H9 (cell line): ENCODE measurements at places on chromosomes 7 and 10.

- no peak for DNase-seq
Measured at GRCh38 chr7:5445981-5446594, 22.5 kb upstream of the TNRC18 start.

DNA sequence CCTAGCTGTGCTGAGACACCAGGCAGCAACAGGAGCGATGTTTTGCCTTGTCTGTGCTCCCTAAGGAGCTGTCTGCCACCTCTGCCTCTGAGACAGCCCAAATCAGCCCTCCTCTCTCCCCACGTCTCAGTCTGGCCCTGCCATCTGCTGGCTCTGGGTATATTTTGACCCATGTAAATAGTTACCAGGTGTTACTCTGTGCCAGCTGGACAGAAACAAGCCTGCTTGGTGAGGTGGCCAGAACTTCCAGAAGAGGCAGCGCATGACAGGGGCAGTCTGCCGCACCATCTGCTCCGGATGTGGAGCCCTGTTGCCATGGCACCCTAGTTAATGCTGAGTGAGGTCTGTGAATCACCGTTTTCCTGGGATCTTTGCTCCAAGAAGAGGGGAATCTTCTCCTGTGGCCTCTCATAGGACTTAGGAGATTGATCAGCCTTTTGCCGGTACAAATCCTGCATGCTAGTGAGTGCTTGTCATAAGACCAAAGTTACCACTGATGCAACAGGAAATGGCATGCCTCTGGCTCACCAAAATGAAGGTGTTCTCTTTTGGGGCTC, 31.8 kb downstream of the GSTO2 start:
- no peak for DNase-seq

DNA sequence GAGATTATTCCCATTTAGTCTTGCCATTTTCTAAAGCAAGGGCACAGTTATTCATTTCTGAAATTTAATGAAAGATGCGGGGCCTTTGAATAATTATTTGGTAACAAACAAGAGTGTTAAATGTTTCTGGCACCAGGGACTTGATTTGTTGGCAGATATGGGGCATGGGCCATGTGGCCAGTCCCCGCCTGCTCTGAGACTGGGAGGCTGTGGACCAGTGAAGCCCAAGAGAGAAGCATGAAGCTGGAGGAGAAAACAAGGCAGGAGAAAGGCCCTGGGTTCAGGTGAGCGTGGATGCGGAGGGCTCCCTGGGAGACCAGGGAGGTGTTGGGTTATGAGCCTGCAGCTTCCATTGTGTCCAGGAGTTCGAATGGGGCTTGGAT, 378.5 kb downstream of the TCERG1L start:
- DNase-seq, result peak; percentile 12

- DNase-seq, result peak; percentile 81
Measured at GRCh38 chr10:93893646-93894515, at the start of gene SLC35G1. Gene SLC35G1 (plus strand): TSS chr10:93893978. CDS start chr10:93894034, 56 bp downstream.

- no peak for DNase-seq
Measured at GRCh38 chr7:101669307-101669706, 40.2 kb upstream of the MYL10 start.

- no peak for DNase-seq
Measured at GRCh38 chr7:150406567-150407421, 27.7 kb downstream of the ZNF775 start.

GRCh38 chr10:79376751-79377556, 29.7 kb downstream of the PPIF start:
- no peak for DNase-seq

DNA sequence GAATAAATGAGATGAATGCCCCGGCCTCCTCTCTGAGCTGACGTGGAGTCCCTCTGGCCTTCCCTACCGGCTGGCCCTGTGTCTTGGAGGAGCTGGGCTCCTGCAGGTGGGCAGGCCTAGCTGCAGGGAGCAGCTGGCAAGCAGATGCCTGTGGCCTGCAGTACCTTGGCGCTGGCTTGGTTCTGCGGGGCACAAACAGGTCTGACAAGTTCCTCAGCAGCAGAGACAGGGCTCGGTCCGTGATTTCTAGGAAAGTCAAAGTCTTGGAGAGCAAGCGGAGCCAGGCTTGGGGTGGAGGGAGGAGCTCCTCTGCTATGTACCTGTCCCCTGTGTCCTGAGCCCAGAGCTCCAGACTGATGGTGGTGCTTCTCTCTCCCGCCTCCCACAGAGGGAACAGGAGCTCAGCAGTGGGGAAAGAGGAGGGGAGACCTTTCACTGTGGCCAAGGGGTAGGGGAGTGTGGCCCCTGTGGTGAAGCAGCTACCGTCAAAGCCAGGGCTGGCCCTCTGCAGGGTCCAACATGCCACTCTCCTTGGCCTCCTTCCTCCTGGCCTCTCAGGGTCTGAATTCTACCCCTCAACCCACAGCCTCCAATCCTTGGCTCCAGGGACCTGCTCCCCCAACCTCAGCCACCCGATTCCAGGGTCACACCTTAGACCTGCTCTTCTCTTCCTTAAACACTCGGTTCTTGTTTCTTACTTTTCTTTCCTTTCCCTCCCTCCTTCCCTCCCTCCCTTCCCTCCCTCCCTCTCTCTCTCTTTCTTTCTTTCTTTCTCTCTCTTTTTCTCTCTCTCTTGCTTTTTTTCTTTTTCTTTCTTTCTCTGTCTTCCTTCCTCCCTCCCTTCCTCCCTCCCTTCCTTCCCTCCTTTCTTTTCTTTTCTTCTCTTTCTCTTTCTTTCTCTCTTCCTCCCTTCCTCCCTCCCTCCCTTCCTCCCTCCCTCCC, 20.1 kb downstream of the MYL10 start:
- peak; percentile 71 for DNase-seq

GRCh38 chr10:74922921-74923320, 96.5 kb downstream of the KAT6B start:
- no peak for DNase-seq

- DNase-seq, result no peak
Measured at GRCh38 chr7:14738086-14738485, 164.5 kb downstream of the DGKB start.

- no peak for DNase-seq
Measured at GRCh38 chr10:7503190-7503589, 92.4 kb upstream of the SFMBT2 start.

DNA sequence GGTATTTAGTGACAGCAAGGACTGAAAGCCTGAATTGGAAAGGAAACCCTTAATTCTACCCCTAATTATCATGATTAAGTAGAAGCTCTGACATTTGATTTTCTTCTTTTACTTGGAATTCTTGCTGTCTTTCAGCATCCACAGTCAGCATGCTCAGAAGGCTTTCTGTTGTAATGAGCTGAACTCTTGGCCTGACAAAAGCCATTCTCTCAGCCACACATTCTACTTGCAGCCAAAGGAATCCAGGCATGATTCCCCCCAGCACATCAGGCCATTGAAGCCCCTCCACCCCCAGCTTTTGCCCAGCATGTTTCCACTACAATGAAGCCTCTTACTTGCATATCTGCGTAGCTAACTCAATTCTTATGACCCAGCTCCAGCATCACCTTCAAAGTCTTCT, 94.3 kb upstream of the FRMD4A start:
- DNase-seq, result no peak

GRCh38 chr7:128849804-128850490, 12.7 kb upstream of the ATP6V1F start:
- DNase-seq, result no peak

- DNase-seq, result no peak
Measured at GRCh38 chr7:123372368-123372767, 162.0 kb downstream of the IQUB start.

GRCh38 chr10:26725837-26726727, 28.6 kb downstream of the PDSS1 start:
- no peak for DNase-seq
